ENCODE measurements at places on chromosomes 5 and 9.

GRCh38 chr9:124202447-124202971, 55.2 kb upstream of the NEK6 start:
- no peak for DNase-seq

GRCh38 chr9:86547571-86547970, 193.4 kb upstream of the TUT7 start:
- no peak for DNase-seq

- DNase-seq, result peak; percentile 90
These were observed 243.0 kb downstream of the ZSWIM6 start for GRCh38 chr5:61575103-61575502.

- DNase-seq, result peak; percentile 20
These were observed 3.2 kb downstream of the WHRN start for GRCh38 chr9:114501796-114502682.

- no peak for DNase-seq
These were observed 368.3 kb upstream of the SPATA31A5 start for GRCh38 chr9:60545878-60546385.

DNA sequence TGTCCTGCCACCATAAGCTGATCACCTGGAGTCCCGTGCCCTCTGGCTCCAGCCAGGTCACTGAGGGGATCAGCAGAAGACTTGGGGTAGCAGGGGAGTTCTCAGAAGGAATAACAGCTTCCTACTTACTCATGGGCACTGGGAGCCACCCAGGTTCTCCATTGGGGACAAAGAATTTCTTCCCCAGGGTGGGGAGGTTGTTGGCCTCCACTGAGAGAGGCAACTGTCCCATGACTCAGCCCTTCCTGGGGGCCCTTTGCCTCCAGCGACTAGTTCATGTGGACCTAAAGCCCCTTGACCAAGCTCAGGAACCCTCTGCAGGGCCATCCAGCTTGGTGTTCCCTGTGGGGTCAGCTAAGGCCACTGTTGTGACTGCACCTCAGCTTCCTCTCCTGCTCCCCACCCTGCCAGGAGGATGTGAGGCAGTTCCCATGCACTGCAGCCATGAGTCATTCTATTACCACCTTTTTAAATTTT, 175.0 kb downstream of the AUH start:
- DNase-seq, result no peak

- no peak for DNase-seq
These were observed 124.5 kb downstream of the GDNF start for GRCh38 chr5:37715361-37715760.

DNA sequence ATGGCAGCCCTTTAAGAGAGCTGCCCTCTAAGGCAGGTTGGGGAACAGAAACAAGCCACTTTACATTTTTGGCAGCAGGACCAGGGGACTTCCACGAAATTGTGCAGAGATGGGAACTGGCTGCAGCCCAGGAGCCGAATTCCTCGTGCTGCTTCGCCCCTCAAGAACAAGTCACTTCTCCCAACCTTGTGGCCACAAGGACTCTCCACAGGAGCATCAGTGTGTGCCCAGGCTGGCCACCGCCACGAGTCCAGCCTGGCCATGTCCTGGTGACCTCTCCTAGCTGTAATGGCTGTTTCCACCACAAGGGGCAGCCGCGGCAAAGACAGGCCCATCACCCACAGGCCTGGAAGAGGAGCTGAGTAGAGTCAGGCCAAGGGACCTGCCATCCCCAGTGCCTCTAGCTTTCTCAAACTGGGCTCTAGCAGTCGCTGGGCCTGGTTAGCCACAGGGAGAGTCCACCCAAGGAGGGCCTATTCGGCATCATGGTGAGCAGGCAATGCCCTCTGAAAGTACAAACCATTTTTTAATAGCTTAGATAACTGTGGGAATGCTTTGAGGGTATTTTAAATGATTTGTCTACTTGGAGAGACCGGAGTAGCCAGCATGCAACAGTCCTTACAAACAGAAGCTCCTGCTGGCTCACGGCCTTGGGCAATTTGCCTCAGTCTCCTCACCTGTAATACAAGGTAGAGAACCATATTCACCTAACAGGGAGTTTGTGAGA, 129.0 kb downstream of the COL23A1 start:
- peak; percentile 30 for DNase-seq

- no peak for DNase-seq
These were observed 29.7 kb upstream of the LTC4S start for GRCh38 chr5:179764056-179764455.

GRCh38 chr9:98302150-98302549, 46.7 kb upstream of the TBC1D2 start:
- no peak for DNase-seq

- no peak for DNase-seq
These were observed 109.3 kb downstream of the CRB2 start for GRCh38 chr9:123465304-123465703.

GRCh38 chr5:40071870-40072269, 607.8 kb upstream of the PTGER4 start:
- no peak for DNase-seq

- DNase-seq, result peak; percentile 50
These were observed 1.4 kb downstream of the ZFR start for GRCh38 chr5:32443145-32443540.

- DNase-seq, result no peak
These were observed 17.8 kb downstream of the BOD1 start for GRCh38 chr5:173598686-173599085.

DNA sequence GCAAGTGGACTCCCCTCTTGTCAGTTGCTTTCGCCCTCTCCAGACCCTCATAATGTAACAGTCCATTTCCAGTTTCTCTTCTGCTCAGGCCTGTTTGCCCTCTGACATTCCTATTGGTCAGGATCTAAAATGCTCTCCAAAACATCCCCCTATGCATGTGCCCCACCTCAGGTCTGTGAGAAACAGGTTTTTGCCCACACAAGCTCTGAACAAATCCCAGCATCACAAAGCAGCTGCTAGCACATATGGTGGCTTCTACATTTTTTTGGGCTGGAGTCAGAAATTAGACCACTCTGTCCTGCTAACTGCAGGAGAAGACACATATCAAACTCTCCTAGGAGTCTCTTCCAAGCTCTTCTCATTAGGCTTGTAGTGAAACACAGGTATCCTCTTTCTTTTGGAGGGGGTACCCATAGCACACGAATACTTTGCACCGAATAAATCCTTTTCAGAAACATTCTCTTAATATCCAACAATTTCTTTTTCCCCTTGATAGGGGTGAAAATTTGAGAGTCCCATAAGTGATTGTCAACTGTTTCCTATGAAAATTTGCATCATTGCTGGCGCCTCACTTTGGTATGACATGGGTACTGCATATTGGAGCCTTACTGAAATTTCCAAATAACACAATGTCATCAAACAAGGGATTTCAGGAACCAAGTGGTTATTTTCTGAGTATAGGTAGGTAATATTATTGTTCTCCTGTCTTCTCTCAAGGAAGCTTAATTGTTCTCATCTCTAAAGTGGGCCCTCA, 19.3 kb upstream of the HSPA9 start:
- no peak for DNase-seq

- DNase-seq, result peak; percentile 95
These were observed 10.9 kb upstream of the LAMC3 start for GRCh38 chr9:130997925-130998596.

GRCh38 chr9:117121316-117121715, 293.5 kb downstream of the ASTN2 start:
- DNase-seq, result no peak

- no peak for DNase-seq
These were observed 199.8 kb upstream of the PTGER4 start for GRCh38 chr5:40479939-40480338.

DNA sequence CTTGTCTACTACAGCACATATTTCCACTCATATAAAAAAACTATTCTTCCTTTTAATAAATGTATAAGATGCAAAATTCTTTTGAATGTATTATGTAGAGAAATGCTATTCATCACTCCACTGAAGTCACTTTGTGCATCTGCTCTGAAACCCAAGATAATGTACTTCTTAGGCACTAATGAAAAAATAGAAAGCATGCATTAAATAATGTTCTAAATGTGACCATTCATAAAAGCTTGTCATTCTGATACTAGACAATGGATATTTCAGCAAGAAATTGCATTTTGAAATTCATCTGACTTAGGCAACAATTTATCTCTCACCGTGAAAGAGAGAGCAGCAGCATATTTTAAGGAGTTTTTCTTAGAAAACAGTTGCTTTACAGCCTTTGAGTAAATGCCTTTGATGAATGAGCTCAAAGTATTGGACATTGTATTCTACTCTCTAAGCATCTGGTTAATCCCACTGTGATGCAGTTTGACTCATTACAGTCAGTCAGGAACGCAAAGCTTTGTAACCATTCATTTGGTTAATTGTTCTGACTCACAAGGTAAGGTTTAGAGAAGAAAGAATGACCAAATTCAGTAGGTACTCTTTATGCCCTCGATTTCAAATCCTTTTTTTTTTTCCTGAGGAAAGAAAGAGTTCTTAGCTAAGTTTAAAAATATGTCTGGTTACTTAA, 2233.8 kb upstream of the C9orf72 start:
- no peak for DNase-seq

DNA sequence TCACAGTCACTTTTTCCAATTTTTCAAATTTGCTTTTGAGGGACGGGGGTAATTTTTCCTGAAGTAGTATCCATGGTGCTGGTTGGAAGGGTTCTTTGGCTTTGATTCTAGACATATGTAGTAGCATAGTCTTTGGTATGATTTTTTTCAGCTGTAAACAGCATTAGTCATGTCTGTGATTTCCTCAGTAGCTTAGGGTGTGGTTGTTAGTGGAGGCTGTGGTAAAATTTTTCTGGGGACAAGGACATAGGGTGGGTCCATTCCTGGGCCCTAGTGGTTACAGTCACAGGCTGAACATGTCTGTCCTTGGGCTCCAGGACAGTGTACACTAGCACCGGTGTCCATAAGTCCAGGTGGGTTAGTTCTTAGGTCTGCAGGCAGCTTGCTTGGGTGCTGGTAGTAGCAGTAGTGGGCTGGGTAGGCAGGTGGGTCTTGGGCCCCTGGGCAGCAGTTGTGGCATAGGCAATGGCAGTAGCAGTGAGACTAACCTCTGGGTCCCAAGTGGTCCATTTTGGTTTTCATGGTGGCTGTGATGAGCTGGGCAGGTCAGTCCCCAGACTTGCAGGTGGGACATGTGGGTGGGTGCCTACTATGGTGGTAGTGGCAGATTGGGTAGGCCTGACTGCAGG, 100.0 kb upstream of the CXCL14 start:
- no peak for DNase-seq

DNA sequence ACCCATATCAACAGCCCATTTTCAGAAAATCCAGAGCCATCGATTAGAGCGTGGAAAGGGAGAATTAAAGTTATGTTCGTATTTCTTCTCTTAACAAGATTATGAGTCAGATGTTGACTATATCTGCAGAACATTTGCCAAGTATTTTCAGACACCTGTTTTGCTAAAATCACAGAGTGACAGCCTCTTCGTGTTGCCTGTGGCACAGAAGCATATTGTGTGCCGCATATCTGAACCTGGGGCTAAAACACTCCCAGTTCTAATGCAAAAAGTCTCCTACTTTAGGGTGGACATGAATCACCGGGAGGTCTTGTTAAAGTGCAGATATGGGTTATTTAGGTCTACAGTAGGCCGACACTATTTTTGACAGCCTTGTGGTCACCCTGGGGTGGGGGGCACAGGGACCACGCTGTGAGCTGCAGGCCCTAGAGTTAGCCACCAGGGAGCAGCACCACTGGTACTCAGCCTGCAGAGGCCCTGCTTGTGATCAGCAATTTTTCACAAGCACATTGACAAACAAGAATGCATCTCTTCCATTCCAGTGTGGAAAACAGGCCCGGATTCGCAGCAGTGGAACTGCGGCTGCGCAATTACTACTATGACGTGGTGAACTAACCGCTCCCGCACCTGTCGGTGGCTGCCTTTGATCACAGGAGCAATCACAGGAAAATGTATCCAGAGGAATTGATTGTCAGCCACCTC, 93.5 kb downstream of the SYK start:
- peak; percentile 29 for DNase-seq

DNA sequence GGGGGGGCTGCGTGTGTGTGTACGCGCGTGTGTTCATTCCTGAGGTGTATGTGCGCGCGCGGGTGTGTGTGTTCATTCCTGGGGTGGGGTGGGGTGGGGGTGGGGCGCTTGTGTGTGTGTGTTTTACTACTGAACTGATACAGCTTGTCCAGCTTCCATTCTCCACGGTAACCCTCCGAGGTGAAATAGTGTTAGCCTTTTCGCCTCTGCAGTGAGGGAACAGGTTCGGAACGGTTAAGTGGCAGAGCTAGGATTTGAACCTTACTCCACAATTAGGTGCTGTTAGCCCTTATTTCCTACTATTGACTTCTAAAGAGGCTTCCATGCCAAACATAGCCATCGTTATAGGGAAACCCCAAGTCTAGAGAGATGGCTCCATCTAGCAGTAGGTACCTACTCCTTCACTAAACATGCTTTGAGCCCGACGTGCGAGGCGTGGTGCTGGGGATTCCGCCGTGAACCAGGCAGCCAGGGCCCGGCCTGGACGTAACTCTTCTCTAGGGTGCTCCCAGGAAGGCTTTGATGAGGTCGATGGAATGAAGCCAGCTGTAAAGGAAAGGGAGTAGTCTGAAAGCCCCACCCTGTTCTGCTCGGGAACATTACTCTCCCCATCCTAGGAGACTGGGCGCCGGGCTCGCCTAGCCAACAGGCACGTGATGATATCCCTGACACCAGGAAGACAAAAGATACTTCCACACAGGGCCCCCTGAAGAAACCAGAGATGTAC, 782 bp upstream of the SKP1 start:
- DNase-seq, result peak; percentile 23

GRCh38 chr5:180330270-180330648, 22.9 kb downstream of the GFPT2 start:
- DNase-seq, result no peak

- no peak for DNase-seq
These were observed 95.7 kb downstream of the HOMER1 start for GRCh38 chr5:79418276-79418675.

DNA sequence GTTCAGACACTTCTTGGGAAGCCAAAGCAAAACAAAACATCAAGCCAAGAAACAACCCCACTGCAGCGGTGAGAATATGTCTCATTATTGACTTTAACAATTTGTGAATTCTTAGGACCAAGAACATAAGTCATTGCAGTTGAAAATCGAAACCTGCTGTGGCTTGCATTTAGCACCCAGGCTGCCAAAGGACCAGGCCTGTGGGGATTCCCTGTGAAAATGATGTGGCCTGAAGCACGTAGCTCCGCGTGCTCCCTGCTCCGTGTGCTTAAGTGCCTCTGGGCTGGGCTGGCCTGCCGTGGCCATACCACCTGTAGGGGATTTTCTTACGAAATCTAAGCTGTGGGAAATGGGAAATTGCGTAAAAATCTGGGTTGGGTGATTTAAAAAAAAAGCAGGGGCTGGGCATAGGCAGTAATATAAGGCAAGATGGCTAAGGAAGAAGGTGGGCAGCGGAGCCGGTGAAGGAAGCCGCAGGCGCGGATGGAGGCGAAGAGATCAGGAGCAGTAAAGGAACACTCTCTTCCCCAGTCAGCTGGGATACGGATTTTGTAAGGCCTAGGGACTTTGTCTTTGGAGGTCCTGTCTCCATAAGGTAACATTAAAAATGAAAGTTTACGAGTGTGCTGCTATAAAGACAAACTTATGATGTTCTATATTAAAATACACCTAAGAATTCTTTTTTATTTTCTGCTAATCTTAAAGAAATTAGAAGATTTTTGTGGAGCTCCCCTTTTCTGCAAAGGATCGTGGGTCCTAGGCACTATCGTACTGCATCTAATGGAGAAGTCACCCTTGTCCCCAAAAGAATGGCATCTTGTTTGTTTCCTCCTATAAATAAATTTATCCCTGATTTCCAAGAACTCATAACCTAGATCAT, 189.6 kb upstream of the SEMA6A start:
- DNase-seq, result no peak

GRCh38 chr9:35568196-35568595, 36.9 kb upstream of the TESK1 start:
- DNase-seq, result no peak

GRCh38 chr9:81462801-81463200, 226.5 kb downstream of the TLE1 start:
- peak; percentile 9 for DNase-seq

- DNase-seq, result no peak
These were observed 121.0 kb upstream of the NR3C1 start for GRCh38 chr5:143524338-143524945.

Data from GM03348 (cell line).